ENCODE measurements at places on chromosomes 2 and 18. TPM values are rescaled to one million over a fixed set of nuclear protein-coding genes. Genes with fewer than 3 reads are reported as not detected.

The MCEE gene
- total RNA-seq, result 21.1 TPM

The AMER3 gene
- not detected for total RNA-seq

The GCG gene
- total RNA-seq, result not detected

The WIPF1 gene
- total RNA-seq, result 20.1 TPM

The GTF2A1L gene
- 0.13 TPM for total RNA-seq

DNA sequence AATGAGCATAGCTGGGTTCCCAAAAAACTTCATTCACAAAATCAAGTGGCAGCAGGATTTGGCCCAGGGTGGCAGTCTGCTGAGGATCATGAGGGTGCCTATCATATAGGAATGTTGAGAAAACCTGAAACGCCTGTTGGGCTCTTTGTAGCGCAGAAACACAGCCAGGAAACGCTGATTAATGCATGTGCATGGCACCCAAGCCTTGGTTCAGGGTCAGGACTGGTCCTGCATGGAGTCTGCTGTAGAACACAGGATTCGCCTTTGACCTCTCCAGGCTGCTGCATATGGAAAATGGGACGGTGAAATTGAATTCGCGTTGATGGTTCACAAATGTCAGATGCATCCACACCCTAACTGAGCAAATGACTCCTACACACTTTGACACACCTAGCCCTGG is 227.9 kb upstream of the COPS8 start:
- no peak overlapping the region for H3K27ac ChIP-seq
- no peaks in the 10 kb centered on the region for H3K36me3 ChIP-seq
- no peaks in the 10 kb centered on the region for H3K27me3 ChIP-seq
- peaks cover 9% of the 10 kb centered on the region for H3K4me1 ChIP-seq
- DNase-seq, result no peak

DNA sequence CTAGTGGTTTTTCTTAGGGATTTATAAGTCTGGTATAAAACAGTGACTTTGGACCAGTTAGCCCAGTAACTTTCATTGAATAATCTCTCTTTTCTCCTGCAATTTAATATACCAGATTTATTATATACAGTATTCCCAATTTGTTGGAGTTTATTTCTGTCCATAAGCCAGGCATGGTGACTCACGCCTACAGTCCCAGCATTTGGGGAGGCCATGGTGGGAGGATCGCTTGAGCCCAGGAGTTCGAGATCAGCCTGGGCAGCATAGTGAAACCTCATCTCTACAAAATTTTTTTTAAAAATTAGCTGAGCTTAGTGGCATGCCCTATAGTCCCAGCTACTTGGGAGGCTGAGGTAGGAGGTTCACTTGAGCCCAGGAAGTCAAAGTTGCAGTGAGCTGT is 26.7 kb downstream of the CNNM4 start:
- H3K27ac ChIP-seq, result no peak overlapping the region
- DNase-seq, result no peak
- H3K36me3 ChIP-seq, result no peaks in the 10 kb centered on the region
- peaks cover 13% of the 10 kb centered on the region for H3K4me1 ChIP-seq
- H3K27me3 ChIP-seq, result no peaks in the 10 kb centered on the region

DNA sequence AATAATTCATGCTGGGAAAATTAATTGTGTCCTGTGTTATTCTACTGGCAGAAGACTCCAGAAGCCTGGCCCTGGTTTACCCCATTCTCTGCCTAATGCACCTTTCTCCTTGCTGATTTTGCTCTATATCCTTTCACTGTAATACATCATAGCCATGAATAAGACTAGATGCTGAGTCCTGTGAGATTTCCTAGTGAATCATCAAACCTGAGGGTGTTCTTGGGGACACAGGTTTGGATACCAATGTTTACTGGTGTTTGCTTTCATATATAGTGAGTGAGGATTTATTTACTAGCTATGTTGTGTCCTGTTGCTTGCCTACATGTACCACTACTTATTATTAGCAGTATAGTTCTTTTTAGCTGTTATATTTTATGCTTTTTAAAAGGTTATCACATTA is 6.5 kb downstream of the METTL5 start:
- DNase-seq, result no peak
- H3K27ac ChIP-seq, result no peak overlapping the region
- peaks cover 29% of the 10 kb centered on the region for H3K36me3 ChIP-seq
- H3K27me3 ChIP-seq, result no peaks in the 10 kb centered on the region
- H3K4me1 ChIP-seq, result peaks cover 39% of the 10 kb centered on the region

DNA sequence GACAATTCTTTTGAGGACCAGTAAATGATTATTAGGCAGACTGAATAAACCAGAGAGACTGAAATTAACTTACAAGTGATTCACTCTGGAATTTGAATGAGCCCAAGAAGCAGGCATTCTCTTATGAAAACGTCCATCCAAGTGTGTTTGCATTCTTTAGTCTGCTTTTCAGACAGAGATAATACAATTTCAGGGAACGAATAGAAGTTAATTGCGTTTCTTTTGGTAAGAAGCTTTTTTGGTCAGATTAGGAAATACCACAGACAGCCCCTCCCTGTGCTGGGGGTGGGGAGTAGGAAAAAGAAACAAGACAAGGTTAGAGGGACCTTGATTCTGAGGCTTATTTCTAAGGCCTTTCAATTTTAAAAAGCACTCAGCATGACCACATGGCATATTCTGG is 874.4 kb downstream of the SUCLG1 start:
- peak; percentile 65 for DNase-seq
- no peaks in the 10 kb centered on the region for H3K27me3 ChIP-seq
- peaks cover 20% of the 10 kb centered on the region for H3K4me1 ChIP-seq
- H3K4me3 ChIP-seq, result peak overlapping the region; percentile 57
- H3K27ac ChIP-seq, result peak overlapping the region; percentile 53
- H3K36me3 ChIP-seq, result no peaks in the 10 kb centered on the region

- no peaks in the 10 kb centered on the region for H3K4me1 ChIP-seq
- no peak for DNase-seq
- no peak overlapping the region for H3K27ac ChIP-seq
- H3K4me3 ChIP-seq, result no peak overlapping the region
- no peaks in the 10 kb centered on the region for H3K36me3 ChIP-seq
- H3K27me3 ChIP-seq, result no peaks in the 10 kb centered on the region
Measured at GRCh38 chr2:221962186-221962585, 336.6 kb downstream of the PAX3 start.

DNA sequence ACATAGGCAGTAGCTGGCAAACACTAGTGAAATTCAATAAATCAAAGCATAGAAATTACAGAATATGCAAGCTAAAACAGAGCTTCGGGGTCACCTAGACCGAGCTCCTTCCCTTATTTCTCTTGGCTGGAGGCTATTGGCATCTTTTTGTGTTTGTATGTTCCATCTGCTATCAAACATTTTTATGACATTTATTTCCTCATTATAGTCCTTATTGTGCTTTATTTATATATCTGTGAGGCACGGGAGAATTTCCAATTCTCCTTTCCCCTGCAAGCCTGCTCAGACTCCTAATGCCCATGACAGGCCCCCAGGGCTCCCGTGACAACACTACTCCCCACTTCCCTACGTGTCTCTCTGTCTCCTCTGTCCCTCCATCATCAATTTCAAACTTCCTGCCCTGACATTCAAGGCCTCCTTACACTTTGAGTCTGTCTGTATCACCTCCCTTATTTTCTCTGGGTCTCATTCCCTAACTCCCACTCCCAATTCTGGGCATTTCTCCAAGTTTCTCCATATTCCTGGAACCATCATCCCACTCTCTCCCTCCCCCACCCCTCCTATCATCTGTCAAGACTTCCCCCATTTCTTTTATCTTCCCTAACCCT is 316.9 kb downstream of the OSR1 start:
- no peak for DNase-seq
- no peak overlapping the region for H3K4me3 ChIP-seq
- H3K27me3 ChIP-seq, result no peaks in the 10 kb centered on the region
- H3K27ac ChIP-seq, result no peak overlapping the region
